ENCODE measurements at places on chromosomes 4 and X. TPM values are rescaled to one million over a fixed set of nuclear protein-coding genes. Genes with fewer than 3 reads are reported as not detected.

Gene PCDH11X
- total RNA-seq = not detected

GRCh38 chr4:138439143-138439581 is 197.0 kb upstream of the SLC7A11 start:
- no peak overlapping the region for H3K4me3 ChIP-seq
- no peaks in the 10 kb centered on the region for H3K36me3 ChIP-seq
- no peaks in the 10 kb centered on the region for H3K27me3 ChIP-seq
- H3K4me1 ChIP-seq = no peaks in the 10 kb centered on the region
- H3K27ac ChIP-seq = no peak overlapping the region
- DNase-seq = no peak

Gene MAGEA11
- total RNA-seq = not detected

DNA sequence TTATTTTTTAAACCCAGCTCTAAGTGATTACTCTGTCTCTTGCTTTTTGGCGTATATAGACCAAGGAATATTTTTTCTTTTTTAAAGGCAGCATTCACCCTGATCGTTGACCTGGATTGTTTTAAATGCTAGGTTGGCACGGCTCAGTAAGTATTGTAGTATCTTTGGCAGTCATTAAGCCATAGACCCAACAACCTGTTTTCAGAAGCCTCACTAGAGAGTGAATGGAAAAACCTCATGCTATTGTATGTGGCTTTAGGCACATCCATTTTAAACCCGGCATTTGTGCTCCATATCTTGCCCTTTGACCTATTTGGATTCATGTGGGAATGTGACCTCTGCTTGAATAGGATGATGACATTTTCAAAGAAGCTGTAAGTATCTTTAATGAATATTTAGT is 183.9 kb downstream of the SNCA start:
- H3K27ac ChIP-seq = no peak overlapping the region
- no peaks in the 10 kb centered on the region for H3K4me1 ChIP-seq
- no peak for DNase-seq
- H3K36me3 ChIP-seq = no peaks in the 10 kb centered on the region
- no peak overlapping the region for H3K4me3 ChIP-seq
- H3K27me3 ChIP-seq = peaks cover 18% of the 10 kb centered on the region
